ENCODE measurements at places on chromosomes 11 and 22.

GRCh38 chr11:107592813-107593212 is 1.9 kb downstream of the ELMOD1 start:
- DNase-seq: no peak

DNA sequence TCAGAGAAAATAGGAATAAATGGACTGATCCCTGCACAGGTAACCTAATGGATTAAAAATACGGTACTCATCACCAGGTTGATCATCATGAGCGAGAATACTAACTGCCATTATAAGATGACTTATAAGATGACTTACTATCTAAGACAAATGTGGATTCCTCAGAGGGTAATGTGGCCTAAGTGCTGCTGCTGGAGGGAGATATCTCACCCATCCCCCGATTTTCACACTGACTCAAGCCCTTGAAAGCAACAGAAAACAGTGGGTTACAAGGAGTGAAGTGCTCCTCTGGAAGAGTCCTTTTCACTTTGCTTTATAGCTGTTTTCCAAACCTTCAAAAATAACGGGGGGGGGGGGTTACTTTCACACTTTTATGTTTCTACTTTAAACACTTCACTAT is 920 bp downstream of the TMEM218 start:
- DNase-seq: no peak

- DNase-seq: no peak
Measured at GRCh38 chr11:117410861-117411710, 83.4 kb downstream of the CEP164 start.

- DNase-seq: no peak
Measured at GRCh38 chr11:19163617-19164016, 38.2 kb downstream of the CSRP3 start.

DNA sequence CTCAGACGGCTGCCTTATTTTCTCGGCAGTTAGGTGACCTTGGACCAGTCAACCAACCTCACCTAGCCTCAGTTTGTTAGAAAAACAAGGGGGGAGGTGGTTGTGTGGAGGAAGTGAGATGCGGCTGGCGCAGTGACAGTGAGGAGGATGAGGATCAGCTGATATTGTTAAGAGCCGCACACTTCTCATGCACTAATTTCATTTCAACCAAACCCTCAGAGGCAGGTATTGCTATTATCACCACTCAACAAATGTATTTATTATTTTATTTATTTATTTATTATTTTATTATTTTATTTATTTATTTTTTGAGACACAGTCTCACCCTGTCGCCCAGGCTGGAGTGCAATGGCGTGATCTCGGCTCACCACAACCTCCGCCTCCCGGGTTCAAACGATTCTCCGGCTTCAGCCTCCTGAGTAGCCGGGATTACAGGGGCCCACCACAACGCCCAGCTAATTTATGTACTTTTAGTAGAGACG is 2.1 kb downstream of the LGALS1 start:
- no peak for DNase-seq

DNA sequence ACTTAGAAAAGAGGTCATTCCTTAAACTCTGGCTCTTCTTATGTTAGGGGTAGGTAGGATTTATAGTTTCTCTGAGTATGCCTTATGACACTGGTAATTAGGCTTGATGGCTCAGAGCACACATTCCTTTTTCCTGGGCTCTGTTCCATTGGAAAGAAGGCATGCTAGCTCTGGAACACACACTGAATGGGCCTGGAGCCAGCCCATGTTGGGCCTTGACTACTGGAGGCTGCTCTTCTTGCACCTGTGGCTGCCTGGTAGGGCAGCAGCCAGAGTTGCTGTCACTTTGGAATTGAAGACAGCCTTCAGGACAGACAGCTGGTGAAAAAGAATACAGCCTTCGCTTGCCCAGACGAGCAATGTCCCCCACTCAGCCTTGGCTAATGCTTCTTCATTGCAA is 18.2 kb downstream of the MCAM start:
- DNase-seq: no peak

DNA sequence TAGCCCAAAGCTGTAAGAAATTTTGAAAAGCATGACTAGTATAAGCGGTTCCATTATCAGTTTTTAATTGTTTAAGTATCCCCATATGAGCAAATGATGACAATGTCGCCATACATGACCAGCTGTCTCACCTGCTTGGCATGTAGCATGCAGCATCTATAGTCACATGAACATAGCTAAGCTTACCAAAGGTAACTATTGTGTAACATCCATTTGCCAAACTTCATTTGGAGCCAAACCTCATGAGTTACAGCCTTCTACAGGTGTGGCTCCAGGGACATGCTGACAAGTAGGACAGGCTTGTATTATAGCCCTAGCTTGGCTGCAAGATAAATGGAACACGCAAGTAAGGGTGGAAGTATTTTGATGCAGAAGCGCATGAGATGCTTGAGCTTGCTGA is 30.4 kb downstream of the OR10A6 start:
- no peak for DNase-seq

- no peak for DNase-seq
Measured at GRCh38 chr22:50720301-50721256, 17.4 kb upstream of the ACR start.

DNA sequence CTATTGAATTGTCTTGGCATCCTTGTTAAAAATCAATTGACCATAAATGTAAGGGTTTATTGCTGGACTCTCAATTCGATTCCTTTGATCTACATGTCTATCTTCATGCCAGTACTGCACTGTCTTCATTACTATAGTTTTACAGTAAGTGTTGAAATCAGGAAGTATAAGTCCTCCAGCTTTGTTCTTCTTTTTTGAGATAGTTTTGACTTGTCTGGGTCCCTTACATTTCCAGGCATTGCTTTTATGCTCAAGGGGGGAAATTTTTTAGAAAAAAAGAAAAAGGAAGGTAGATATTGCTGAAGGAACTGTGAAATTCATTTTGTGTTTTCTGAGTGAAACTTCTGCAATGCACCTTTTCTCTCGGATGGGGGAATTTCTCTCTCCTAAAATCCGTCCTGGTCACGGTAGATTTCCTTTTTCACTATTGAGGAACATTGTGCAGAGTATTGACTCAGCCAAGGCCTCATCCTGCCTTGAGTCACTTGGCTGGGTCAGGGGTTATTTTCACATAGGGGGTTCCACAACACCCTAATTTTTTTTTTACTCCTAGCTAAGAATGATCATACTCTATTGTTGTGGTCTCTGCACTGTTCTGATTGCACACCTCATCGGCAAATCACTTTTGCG is 2.8 kb upstream of the ACER3 start:
- DNase-seq: no peak

GRCh38 chr11:26761361-26761809 is 39.5 kb upstream of the SLC5A12 start:
- DNase-seq: no peak

DNA sequence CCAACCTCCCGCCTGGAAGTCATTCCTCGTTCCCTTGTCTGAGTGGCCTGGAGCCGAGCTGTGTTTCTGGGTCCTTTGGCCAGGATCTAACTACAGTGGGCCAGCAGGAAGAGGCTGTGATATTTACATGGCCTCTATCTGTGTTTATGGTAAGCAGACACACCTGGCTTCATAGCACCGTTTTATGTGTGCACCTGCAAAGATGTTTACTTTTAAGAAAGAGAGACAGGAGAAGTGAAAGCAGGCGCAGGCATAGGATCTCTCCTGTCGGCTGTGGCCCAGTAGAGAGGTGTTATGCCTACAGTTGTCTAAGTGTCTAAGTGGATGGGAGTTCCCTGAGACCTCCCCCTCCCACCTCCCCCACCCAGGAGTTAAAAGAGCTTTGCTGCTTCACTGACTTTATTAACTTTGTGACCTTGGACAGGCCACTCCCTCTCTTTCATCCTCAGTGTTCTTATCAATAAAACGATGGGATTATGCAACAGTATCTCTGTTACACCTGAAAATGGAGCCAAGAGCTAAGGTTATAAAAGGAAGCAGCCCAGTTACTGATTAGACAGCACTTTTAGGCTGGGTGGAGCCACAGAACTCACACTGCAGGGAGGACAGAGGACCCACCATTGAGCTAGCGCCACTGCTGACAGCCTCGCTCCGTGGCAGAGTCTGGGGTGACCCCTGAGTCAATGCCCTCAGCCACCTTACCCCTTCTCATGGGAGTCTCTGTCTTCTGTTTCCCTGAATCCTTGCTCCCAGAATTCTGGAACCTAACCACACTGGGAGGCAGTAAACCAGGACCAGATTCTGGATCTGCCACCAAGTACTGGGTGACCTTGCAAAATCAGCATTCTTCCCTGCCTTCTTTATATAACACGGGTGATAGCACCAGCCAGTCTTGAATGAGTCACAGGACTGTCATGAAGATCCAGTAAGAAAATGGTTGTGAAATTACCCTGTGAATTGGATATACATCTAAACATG is 22.0 kb downstream of the ST14 start:
- DNase-seq: no peak

DNA sequence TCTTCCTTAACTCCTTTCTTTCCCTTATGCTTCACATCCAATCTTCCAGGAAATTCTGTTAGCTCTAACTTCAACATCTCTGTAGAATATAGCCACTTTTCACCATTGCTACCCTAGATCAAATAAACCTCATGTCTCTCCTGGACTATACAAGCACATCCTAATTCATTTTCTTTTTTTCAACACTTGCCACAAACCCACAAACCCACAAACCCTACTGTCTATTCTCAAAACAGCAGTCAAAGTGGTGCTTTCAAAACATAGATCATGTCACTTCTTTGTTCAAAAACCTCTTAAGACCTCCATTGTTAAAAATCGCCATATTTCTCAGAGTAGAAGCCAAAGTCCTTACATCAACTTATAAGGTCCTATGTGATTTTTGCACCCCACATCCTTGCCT is 94.3 kb downstream of the PIWIL4 start:
- no peak for DNase-seq

- no peak for DNase-seq
Measured at GRCh38 chr11:101917226-101917625, 904 bp upstream of the ANGPTL5 start.

DNA sequence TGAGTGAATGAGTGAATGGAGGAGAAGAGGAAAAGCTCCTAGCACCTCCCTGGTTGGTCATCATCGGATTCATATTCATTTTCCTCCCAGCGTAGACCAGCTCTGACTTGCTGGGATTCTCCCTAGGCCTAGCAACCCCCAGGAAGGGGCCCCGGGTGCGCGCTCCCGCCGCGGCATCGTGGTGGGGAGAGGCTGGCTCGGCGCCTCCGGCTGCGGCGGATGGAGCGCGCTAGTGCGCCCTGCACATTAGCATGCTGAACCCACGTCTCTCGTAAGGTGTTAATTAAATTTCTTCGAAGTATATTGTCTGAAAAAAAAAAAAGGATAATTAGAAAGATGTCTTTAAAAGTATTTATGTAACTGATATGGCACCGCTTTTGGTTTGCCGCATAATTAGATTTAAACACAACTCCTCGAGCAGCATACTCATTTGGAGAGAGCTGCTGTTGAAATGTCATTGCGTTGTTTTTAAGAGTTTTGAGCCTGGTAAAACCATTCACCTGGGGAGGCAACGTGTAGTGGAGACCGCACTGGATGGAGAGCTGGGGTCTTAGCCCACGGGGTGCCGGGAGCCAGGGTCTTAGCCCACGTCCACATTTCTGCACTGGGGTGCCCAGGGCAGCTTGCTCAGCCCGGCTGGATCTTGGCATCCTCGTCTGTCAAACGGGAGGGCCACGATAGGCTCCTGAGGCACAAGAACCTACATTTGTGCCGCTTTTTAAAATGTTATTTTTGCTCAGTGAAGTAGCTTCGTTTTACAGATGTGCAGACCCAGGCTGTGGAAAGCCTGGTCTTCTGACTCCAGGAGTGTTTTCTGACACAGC is 21.8 kb downstream of the MPPED1 start:
- DNase-seq: no peak

DNA sequence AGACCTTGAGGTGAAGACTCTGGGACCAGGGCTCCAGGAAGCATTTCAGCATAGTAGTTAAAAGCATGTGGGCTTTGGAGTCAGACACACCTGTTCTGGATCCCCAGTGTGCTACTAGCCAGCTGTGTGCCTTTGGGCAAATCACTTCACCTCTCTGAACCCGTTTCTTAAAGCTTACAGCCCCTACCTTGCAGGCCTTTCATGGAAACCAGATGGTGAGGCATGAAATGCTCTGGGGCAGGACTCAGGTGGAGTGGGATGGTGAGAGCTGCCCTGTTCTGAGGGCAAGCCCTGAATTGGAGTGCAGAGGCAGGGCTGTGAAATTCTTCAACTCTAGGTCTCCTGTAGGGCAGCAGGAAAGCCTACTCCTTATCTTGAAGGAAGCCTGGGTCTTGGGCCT is 10.5 kb downstream of the UCP2 start:
- DNase-seq: no peak

- no peak for DNase-seq
Measured at GRCh38 chr11:11965656-11966353, 42.6 kb downstream of the DKK3 start.

DNA sequence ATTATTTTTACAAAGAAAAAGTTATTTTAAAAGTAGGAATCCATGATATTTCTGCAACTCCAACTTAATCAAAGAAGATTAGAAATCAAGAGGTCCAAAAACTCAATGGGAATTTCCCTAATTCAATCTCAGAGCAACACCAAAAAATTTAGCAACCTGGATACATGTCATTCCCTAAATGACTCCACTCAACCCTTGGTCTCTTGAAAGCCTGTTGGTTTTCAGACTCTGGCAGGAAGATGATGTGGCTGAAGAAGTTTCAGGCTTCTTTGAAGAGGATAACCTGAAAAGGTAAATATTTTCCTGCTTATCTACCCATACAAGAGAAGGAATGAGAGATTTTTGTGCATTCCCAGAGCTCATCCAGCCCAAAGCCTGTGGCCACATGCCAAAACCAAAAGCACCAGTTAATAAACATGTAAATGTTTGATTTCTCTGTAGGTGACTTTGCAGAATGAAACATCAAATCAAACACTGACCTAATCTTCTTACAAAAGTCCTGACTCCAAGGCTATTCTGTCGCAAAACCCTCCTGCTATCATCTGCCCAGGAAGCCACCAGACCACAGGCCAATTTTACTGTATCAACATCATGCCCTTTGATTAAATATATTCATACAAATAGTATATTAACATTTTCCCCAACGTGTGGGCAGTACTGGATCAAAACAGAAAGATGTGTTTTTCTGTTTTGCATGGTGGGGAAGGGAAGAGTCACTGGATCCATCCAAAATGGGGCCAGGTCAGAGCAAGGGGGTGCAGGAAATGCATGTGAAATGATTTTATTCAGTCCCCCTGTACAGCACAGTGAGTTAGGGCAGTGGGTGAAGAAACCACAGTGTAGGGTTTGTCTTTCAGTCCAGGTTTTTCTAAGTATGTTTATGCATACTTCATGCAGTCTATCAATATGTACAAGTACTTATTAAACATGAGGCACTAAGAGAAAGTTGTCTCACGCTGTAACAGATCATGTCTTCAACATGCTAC is 38.8 kb downstream of the SMCO4 start:
- no peak for DNase-seq

DNA sequence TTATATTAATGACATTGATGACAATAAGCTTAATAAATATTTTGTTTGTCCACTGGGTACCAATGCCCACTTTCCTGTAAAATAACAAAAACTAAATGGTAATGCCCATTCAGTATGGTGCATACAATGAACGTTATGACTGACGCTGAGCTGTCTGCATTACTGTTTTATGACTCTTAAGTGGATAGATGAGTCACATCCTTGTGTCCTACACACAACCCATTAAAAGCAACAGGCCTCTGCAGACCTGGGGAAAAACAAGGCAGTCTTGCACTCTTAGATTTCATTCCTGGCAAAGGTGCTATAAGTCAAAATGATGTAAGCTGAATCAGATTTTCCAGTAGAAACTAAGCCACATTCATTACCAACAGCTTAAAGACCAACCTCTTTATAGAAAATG is 176.3 kb upstream of the TMEM45B start:
- DNase-seq: peak; percentile 93
